ENCODE measurements at places on chromosomes 6 and 20.

- no peak for DNase-seq
Measured at GRCh38 chr20:63878899-63879663, 14.0 kb downstream of the TPD52L2 start.

GRCh38 chr20:59435518-59435917 lies 135.1 kb downstream of the EDN3 start:
- no peak for DNase-seq

GRCh38 chr20:16553101-16553500 lies 20.1 kb downstream of the KIF16B start:
- no peak for DNase-seq

DNA sequence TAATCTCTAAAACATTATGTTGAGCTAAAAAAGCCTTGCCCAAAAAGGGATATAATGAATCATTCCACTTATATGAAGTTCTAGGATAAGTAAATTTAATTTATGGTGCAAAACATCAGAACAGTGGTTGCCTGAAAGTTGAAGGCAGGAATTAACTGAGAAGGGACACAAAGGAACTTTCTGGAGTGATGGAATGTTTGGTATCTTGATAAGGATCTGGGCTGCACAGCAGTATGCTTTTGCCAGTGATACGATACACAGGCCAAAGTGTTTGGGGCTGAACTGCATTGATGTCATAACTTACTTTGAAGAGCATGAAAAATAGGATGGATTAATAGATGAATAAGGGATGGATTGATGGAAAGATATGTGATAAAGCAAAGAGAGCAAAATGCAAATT lies 146.1 kb upstream of the LRFN2 start:
- DNase-seq: no peak

- no peak for DNase-seq
Measured at GRCh38 chr20:49852522-49853080, 40.0 kb downstream of the SLC9A8 start.

DNA sequence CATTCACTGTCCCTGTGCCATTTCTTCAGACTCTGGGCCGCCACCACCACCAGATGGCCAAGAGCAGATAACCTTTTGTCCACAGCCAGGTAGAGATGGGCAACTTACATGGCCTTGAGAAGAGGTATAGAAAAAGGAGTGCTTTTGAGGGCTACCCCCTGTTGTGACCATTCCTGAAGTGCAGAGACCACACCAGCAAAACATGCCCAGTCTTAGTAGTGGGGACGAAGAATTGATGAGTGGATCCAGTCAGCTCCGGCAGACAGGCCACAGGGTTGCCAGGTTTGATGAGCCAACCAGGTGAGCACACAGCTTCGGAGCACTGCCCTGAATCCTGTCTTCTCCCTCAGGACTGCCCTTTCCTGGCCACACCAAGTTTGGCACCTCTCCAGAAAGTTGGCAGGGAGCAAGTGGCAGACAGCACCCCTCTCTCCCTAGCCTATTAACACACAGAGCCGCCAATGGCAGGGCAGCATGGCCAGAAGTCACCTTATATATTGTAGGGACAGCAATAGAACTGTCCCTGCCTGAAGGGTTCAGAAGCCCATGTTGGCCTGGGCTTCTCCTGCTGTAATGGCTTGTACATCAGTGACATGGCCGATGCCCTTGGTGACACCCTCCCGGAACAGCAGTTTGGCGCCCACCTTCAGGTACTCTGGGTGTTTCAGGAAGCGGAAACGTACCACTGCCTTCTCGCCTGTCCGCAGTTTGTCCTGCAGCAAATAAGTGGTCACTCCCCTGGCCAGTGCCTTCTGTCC lies 7.8 kb downstream of the GTPBP2 start:
- DNase-seq: no peak

DNA sequence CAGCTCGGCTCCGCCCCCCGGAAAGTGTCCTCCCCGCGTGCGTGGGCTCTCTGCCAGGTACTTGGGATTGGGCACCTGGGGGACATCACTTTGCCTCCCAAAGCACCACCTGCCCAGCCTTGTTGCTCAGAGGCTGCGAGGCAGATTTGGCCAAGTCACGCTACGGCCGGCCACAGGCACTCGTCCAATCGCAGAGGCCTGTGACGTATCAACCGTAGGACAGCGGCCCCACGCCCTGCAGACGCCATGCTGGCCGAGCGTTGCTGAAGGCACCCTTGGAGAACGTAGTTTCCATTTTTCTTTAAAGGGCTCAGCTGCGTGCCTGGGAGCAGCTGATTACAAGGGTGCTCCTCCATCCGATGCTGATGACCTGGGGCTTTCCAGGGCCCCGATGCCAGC lies 3.1 kb downstream of the NTSR1 start:
- no peak for DNase-seq

GRCh38 chr20:14383335-14383734 lies 45.9 kb upstream of the FLRT3 start:
- no peak for DNase-seq

DNA sequence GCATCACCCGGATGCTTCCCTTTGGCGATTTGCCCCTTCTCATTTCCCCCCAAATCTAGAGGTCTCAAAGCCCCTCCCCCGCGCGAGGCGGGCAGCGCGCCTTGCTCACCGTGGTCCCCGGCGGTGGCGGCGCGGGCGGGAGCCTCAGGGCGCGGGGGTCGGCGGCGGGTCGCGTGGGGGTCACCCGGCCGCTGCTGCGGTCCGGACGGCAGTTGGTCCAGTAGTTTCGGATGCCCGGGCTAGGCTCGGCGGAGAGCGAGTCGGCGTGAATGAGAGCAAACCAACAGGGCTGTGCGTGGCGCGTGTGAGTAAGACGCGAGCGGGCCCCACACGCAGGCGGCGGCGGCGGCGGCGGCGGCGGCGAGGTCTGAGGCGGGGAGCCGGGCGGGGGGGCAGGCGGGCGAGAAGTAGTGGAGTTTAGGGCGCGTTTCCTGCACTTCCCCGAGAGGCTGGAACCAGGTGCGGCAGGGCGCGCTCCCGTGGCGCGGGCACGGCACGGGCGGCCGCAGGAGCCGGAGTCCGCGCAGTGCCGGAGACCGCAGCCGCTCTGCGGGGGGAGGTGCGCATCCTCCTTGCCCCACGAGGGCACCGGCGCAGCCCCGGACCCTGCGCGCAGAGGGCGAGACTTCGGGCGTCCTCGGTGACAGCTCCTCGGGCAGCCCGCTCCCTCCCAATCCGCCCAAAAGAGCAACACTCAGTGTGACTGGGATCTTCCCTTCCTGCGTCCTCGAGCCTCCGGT lies 567 bp downstream of the HS3ST5 start:
- DNase-seq: no peak

GRCh38 chr6:125189494-125189893 lies 35.9 kb downstream of the TPD52L1 start:
- DNase-seq: no peak

DNA sequence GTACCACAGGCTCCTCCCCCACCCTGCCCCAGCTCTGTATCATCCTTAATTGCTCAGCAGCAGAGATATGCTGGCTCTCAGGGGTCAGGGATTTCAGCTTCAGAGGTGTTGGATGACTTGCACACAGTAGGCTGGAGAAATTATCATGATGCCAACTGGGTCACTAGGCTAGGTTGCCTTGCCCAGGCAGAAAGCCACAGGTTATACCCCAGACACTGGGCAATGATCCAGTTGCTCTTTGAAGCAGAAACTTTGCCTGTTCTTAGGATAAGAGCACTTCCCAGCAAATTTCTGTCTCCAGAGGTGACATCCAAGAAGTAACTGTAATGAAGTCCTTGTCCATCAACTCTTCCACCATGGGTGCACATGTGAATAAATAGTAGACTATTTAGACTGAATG lies 38.3 kb upstream of the SCML4 start:
- no peak for DNase-seq

DNA sequence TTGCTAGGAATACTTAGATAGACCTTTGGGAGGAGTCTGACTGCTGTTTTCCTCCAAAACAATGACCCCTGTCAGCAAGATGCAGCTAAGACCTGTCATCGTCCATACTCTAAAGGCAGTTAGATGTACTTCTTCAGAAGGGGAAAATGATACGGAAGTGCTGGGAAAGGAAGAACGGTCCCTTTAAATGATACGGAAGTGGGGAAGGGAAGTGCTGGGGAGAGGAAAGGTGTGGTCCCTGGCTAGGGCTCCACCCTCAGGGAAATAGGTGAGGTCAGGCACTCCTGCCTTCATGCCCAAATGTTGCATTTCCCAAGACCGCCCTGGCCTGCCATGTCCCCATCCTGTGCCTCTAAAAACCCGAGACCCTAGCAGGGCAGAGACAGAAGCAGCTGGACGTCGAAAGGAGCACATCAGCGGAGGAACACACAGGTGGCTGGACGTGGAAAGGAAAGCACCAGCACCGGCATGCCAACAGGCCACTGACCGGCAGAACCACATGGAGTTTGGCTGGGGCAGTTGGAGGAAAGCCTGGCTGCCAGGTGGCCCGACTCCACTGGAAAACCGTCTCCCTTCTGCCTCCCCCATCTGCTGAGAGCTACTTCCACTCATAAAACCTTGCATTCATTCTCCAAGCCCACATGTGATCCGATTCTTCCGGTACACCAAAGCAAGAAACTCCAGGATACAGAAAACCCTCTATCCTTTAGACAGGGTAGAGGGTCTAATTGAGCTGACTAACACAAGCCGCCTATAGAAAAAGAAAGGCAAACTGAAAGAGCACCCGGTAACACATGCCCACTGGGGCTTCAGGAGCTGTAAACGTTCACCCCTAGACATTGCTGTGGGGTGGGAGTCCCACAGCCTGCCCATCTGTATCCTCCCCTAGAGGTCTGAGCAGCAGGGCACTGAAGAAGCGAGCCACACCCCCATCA lies 94.6 kb downstream of the FAXC start:
- DNase-seq: no peak

DNA sequence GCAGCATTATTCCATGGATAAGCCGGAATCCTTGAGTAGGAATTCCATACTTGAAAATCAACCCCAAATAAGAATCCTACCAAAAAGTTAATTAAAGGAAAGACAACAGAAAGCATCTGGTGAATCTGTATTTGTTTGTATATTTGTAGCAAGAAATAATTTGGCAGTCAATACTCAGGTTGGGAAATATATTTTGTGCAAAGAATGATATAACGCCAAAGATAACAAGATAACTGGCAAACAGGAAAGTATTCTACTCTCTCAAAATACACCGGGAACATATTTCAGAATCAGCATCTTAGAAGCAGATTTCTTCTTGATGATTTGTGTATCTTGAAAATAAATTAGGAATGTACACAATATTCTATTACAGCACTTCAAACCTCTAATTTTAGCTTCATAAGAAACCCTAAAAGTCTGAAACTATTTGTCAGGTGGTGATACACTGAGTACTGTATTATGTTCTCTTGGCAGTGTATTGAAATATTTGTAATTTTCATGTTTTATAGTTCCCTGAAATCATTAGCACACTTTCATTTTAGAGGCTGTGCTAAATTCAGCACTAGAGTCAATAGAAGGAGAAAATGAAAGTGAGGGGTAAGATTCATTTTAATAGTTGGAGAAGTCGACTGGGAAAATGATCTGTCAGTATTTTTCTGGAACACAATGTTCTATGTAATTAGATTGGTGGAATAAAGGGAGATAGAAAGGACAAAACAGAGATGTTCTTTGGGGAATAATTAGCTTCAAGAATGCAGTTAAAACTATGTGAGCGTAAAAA lies 879.7 kb upstream of the GJE1 start:
- DNase-seq: no peak

- DNase-seq: no peak
Measured at GRCh38 chr20:25203871-25204320, 8.4 kb downstream of the ENTPD6 start.

GRCh38 chr6:106745197-106745770 lies 115.9 kb downstream of the QRSL1 start:
- DNase-seq: no peak

DNA sequence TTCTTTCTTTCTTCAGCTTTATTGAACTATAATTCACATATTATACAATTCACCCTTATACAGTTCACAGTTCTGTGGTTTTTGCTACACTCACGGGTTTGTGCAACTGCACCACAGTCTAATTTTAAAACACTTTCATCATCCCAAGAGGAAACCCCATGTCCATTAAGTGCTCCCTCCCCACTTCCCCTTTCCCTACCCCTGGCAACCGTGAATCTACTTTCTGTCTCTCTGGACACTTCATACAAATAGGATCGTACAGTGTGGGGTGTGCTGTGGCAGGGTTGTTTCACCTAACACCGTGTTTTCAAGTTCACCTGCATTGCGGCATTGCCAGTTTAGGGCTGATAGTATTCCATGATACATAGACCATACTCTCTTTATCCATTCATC lies 118.8 kb downstream of the PHACTR3 start:
- no peak for DNase-seq

DNA sequence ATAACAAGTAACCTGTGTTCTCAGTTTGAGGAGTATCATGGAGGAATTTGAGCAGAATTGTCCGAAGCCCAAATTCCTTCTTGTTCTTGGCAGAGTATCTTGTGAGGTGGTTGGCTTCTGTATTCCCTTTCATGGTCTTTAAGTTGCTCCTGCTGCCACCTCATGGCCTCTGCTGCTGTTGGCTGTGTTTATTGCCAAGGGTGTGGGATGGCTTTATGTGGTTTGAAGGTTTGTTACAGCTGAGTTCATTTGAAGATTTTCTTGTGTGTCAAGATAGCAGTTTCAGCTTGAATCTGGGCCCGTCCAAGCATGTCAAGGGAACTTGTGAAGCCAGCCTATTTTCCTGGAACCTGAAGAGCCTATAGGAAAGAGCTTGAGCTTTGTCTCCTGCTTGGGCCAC lies 20.2 kb upstream of the TTK start:
- DNase-seq: no peak

DNA sequence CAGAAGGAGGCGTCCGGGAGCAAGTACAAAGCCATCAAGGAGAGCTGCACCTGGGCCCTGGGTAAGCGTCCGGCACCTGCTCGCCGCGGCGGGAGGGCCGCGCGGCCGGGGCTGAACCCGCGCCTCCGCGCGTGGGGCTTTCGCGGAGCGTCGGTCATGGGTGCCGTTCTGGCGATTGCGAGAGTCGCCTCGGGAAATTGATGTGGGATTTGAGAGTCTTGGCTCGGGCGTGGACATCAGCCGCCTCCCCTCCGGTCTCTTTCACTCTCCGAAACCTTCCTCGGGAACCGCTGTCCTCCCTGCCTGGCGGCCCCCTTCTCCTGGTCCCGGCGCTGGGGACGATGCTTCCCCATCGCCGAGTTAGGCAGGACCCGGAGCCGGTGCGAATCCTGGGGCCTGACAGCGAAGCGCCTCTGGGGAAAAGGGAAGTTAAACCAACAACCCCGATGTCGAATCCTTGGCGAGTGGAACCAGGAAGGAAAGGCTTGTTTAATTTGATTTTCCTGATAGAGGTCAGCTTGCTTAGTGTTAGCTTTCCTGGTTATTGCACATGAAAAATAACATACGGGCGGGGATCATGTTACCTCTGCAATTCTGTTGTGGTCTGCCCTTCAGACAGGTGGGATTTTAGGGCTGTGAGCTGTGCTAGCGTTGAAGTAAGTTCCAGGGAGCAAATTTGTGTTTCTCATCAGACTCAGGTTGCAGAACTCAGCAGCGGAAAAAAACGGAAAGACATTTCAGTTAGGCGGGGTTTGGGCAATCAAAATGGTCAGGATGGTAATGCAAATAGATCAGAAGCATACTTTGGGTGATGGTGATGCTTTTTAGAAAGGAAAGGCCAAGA lies 594 bp downstream of the ARFGEF3 start:
- DNase-seq: no peak

GRCh38 chr20:37529214-37529967 lies 1.7 kb upstream of the BLCAP start:
- DNase-seq: no peak

- DNase-seq: no peak
Measured at GRCh38 chr6:34243901-34244884, 4.6 kb downstream of the SMIM29 start.

Measured in stimulated activated CD4-positive, alpha-beta T cell treated with anti-CD3 and anti-CD28 coated beads, TNF-alpha, amount 100 ng/mL, for 24 hours (primary cell).